ENCODE measurements at places on chromosomes 16 and 17.

DNA sequence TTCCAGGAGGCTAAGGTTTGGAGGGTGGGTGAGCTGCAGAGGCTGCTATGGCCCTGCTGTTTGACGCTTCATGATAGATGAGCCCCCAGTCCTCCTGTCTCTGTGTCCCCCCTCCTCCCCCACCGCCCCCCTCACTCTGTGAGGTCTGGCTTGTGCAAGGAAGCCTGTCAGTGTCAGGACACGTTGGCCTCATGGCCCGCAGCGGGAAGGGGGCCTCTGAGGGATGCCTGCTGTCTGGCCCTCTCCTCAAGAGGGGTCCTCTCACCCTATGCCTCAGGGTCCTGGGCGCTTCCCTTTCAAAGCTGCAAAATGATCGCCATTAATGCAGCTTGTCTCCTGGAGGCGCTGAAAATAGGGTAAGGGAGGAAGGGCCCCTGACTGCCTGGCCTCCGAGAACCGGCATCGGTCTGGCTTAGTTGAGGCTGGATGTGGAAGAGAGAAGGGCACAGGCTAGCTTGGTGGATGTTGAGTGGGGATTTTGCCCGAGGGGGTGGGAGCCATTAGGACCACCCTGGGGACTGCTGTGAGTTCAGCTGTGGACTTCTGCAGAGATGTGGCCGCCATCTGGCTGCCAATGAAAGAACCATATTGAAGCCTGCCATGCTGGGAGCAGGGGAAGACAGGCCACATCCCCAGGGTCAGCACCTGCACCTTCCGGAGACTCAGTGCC, 14.8 kb upstream of the GOSR2 start:
- DNase-seq: no peak

GRCh38 chr16:65062736-65063583, 58.9 kb downstream of the CDH11 start:
- DNase-seq: peak; percentile 50

DNA sequence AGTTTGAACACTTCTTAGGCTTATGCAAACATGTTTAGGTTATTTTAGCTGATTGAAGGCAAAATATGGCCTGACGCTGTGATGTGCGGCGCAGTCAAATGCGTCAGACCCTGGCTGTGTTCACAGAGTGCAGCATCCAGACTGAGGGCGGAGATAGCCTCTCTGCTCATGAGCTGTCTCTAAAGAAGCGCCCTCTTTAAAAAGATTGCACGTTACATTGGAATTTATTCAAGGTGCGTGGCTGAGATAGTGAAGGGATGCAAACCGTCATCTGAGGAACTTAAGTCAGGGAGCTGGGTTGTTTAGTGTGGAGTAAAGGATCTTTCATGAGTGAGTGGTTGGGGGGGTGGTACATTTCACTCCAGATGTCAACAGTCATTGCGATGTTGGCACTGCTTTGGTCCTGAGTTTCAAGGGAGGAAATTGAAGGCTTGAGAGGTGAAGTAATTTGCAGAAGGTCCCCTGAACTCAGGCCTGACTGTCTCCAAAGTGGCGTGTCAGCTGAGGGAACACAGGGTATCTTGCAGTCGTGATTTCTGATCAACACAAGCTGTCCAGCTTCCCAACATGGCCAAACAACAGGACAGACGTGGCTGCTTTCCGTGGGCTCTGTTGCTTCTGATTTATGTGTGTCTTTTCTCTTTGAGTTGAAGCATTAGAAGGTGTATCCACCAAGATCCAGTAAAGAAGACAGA, 33.4 kb downstream of the RPTOR start:
- DNase-seq: no peak

DNA sequence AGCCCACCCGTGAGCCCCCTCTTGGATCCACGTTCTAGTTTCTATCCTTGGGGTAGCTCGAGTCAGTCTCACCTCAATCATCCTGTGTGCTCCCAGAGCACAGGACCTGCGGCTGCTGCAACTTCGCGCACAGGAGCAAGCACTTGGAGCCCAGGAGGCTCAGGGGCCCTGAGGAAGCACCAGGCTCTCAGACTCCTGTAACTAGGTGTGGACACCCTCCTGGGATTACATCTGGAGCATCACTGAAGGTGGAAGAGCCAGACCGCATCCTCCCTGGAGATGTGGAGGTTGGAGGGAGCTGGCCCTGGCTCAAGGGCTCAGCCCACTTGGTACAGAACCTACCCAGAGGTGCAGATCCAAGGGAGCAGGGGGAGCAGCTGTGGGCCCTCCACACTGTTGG, 2.7 kb downstream of the HBQ1 start:
- no peak for DNase-seq

DNA sequence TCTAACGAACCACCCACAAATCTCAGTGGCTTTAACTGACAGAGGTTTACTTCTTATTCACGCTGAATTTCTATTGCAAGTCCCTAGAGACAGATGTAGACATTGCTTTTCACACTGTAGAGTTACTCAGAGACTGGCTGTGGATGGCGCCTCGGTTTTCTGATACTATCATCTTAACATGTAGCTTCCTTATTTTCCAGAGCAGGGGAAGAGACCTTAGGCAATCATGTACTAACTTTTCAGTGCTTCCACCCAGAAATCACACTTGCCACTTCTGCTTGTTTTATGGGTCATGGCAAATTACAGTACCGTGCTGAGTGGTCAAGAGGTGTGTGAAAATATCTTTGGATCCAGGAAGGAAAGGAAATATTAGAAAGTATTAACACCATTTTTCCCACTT, 65.4 kb downstream of the MAF start:
- DNase-seq: peak; percentile 28

- no peak for DNase-seq
These were observed 504.3 kb downstream of the XYLT1 start for GRCh38 chr16:16966439-16966838.

DNA sequence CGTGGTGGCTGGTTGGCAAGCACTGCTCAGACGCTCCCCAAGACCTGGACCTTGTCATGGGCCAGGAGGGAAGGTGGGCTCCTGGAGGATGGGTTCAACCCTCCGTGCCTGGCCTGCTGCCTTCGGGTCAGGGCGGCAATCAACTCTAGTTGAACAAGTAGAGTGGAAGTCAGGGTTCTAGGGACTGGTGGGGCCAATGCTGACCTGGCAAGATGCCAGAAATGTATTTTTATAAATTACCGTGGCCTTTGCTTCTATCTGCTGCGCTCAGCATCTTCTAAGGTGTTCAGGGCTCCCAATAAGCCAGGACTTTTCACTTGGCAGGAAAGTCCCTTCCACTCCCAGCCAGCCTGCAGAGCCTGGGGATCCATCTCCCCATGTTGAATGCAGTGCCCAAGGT, 207.1 kb upstream of the N4BP1 start:
- no peak for DNase-seq

- DNase-seq: peak; percentile 37
These were observed 23.0 kb upstream of the SLC38A8 start for GRCh38 chr16:84065536-84066132.

DNA sequence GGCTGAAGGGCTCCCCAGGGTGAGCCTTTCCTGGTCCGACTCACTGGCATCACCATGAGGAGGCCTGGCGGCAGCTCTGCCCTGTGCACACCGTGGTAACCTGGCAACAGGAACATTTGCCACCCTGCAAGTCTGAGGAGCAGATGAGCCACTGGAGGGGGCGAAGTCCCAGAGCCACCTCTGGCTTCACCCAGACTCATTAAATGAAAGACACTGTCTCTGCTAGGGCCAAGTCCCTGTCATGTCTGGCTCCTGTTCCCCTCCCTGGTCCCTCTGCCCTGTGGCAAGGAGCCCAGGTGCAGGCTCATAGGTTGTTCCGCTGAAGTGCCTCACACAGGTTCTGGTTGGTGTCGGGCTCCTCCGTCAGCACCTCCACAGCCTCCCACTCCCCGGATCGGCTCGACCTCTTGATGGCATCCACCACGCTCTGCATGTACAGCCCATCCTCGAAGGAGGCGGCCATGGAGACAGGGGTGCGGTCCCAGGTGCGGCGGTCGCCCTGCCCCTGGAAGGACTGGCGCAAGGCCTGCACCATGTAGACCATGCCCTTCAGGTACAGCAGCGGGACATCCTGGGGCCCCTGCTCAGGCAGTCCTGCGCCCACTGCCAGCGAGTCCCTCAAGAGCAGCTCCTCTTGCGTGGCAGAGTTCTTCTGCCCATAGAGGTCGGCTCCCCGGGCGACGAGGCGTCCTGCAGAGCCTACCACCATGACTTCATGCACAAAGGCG, 8.4 kb downstream of the C16orf86 start:
- no peak for DNase-seq

DNA sequence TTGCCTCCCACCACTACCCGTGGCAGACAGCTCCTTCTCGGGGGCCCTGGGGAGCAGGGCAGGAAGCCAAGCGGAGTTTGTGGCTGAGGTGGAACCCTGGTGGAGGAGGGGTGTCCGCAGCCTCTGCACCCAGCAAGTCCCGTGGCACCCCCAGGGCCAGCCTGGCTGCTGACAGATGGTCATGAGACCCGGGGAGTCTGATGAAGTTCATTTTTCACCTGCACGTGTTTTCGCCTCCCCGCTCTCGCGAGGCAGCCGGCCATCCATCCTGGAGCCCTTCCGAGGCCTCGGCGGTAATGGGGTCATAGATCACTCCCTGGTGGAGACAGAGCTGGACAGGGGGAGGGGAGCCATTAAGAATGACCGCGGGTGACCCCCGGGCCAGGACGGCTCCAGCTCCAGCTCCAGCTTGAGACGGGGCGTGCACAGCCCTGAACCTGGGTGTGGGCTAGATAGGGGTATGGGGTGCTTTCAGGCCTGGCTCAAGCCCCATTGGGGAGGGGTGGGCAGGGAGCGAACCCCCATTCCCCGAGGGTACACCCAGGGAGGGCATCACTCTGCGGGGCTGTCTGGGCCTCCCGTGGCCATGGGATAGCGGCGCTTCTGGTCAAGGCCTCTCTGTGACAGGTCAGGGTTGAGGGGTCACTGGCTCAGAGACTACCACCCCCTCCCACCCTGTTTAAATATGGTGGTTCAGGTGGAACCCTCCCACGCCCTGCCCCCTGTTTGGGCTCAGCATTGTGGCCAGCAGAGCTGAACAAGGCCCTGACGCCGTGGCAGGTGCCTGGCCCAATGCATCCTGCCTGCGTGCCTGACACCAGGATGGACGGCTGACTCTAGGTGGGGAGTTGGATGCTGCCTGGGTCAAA, 227.4 kb upstream of the GSE1 start:
- DNase-seq: no peak

DNA sequence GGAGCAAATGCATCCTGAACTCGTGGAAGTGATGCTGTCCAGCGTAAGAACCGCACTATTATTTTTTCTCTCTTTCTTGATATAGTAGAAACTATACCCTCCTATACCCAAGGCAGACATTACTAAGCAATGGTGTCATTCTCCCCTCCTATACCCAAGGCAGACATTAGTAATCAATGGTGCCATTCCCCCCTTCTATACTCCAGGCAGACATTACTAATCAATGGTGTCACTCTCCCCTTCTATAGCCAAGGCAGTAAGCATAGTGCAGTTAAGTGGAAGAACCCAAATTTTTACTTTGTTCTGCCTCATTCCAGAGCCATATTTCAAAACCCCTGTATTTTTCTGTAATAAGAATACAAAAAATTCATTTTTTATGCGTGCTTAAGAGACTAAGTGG, 506.2 kb upstream of the EEF2KMT start:
- DNase-seq: no peak

GRCh38 chr16:15521758-15522509, 87.5 kb downstream of the BMERB1 start:
- DNase-seq: no peak

DNA sequence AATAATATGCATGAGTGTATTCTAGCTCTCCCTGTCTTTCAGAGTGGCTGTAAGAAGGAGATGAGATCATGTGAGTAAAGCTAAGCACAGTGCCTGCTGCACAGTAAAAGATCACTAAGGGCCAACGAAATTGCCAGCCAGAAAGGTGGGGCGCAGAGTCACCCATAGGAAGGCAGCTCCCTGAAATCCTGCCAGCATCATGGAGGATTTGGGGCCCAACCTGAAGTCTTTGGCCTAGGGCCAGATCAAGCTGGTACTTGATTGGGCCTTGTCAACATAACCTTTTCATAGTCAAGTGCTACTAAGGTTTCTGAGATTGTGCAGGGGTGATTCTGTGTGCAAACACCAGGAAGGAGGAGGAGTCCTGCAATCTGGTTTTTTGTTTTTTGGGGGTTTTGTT, 16.5 kb downstream of the SCNN1B start:
- no peak for DNase-seq

GRCh38 chr16:79623062-79623461, 22.5 kb upstream of the MAF start:
- no peak for DNase-seq

- no peak for DNase-seq
These were observed 13.4 kb downstream of the ARSG start for GRCh38 chr17:68304706-68305105.

DNA sequence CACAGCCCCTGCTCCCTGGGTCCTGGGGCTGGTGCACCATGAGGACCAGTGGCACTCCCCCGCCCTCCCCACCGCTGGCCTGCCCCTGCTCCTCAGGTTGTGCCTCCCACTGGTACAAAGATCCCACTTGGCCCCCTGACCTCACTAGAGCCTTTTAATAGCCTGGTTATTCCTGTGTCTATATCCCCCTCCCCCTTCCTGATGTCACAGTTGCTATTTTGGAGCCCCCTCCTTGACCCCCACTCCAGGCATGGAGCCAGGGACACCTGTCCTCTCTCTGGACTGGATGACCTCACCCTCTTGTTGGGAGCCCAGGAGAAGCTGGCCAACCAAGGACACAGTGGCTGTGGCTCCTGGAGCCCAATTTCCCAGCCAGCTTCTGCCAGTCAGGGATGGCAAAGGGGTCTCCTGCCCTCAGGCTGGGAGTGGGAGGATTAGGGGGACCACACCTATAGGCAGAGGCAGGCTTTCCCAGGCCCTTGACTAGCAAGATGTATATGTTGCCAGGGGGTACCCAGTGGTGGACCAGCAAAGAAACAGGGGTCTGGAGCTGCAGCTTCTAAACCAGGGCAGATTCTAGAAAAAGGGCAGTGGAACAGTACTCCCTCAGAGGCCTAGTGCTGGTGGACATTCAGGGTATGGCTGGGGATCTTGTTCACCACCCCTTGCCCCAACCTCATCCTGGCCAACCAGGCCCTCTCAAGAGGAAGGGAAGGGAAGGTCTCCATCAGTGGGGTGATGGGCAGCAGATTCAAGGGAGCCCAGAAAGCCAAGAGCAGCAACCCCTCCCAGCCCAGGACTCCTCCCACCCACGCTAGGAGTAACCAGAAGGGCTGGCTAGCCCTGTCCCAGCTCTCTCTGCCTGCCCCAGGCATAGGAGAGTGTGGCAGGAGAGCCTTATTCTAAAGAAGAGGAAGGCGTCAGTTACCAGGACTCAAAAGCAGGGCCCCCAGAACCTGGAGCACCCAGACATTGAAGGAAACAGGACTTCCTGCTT, 10.9 kb downstream of the HDAC5 start:
- DNase-seq: no peak

- no peak for DNase-seq
These were observed 147.8 kb downstream of the MSI2 start for GRCh38 chr17:57404073-57404472.

DNA sequence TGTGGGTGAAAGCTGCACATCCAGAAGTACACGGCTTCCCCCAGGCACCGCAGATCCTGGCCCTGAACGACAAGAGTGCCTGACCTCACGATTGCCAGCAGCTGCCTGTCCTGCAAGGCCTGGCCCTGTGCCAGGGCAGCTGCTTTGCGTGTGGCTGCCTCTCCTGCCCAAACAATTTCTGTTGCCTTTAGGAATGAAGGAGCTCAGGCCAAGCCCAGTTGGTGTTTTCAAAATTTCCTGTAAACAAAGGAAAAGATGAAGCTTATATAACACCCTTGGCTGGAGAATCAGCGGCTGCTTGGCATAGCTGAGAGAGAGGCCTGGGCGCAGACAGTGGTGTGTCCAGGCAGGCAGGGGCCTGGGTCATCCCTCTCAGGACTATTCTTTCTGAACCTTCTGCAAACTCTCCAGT, 11.7 kb upstream of the SLC47A2 start:
- peak; percentile 76 for DNase-seq
